ENCODE measurements at places on chromosomes 1 and 21. TPM values are rescaled to one million over a fixed set of nuclear protein-coding genes. Genes with fewer than 3 reads are reported as not detected.

Gene LDLRAP1
- total RNA-seq = 37.6 TPM

Gene MANEAL
- total RNA-seq = 9.2 TPM

Gene LCE1C
- 0.77 TPM for total RNA-seq

Gene EXO1
- total RNA-seq = 35.0 TPM

- DNase-seq = no peak
These were observed 144.1 kb downstream of the LRRC40 start for GRCh38 chr1:70061231-70061630.

DNA sequence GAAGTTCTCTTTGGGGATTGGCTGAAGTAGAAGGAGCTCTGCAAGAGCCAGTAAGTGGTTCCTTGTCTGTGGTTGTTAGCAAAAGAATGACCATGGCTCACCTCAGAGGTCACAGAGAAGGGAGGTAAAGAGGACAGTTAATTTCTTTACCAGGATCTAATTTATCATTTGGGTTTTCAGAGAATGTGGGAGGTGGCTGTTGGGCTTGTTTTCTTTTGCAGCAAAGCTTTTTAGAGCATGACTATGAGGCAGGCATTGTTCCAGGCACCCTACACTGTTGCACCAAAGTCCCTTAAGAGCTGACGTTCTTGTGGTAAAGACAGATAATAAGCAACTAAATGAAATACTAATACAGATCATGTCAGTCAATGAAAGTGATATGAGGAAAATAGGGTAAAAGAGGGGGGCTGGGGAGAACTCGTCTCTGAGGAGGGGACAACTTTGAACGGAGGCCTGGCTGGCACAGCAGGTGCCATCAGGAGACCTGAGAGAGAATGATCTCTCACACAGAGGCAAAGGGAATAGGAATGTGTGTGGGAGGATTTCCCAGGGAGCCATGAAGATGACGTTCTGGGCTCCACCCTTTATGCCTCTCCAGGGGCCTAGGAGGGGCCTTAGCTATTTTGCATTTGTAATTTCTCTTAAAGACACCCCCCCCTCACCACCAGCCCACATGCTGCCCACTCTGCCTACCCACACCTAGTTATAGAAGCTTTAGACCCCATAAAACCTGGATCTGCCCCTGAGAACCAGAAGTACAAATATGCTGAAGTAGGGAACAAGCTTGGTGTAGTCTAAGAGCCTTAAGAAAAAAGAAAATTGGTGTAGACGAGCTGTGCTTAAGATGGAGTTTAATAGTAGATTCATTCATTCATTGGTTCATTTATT, 177.5 kb downstream of the ROR1 start:
- no peak for DNase-seq
